LoVo (cell line): ENCODE measurements at places on chromosomes 6 and 20.

- no peak for DNase-seq
Measured at GRCh38 chr20:51029963-51030920, 7.3 kb upstream of the KCNG1 start.

DNA sequence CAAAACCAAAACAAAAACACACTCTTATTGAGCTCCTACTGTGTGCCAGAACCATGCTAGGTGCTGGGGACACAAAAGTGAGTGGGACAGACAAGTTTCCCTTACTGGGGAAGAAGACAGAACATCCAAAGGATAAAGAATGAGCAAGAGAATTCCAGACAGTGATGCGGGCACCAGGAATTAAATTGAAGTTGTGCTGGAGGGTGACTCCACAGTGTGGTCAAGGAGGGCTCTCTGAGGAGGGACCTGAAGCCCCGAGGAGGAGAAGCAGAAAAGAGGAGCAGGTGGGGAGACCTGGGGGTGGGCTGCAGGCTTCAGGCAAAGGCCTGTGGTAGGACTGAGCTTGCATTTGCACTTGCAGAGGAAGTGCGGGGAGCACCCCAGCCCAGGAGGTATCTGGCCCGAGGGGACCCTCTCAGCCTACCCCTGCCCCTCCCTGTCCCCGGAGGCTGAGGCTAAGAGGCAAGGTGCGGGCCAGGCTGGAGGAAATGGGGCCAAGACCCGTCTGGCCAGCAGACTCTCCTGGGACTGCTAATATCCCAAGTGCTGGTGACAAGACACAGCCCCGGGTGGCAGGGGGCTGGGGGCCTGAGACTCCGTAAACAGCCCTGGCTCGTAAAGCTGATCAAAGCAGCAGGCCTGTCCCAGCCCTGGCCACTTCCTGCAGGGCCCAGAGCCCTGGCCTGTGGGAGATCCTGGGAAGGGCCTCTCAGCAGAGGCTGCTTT, 57.1 kb downstream of the SNAI1 start:
- no peak for DNase-seq

- no peak for DNase-seq
Measured at GRCh38 chr6:44539701-44540355, 152.3 kb downstream of the CDC5L start.

GRCh38 chr20:43994486-43995100, 79.9 kb downstream of the TOX2 start:
- no peak for DNase-seq

- DNase-seq: no peak
Measured at GRCh38 chr20:62887152-62887859, 25.7 kb upstream of the TCFL5 start.

- DNase-seq: peak; percentile 49
Measured at GRCh38 chr6:79586548-79586947, 44.6 kb upstream of the SH3BGRL2 start.

DNA sequence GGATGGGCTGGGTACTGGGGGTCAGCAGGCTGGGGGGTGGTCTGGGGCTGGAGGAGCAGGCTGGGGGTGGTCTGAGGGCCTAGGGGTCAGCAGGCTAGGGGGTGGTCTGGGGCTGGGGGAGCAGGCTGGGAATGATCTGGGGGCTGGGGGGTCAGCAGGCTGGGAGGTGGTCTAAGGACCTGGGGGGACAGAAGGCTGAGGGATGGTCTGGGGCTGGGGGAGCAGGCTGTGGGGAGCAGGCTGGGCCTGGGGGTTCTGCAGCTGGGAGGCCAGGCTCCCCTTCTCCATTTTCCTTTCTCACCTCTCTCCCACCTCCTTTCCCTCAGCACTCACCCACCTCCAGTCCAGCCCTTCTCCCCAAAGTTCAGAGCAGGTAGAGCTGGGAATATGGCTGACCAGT, 114.2 kb downstream of the PSMB1 start:
- DNase-seq: no peak

DNA sequence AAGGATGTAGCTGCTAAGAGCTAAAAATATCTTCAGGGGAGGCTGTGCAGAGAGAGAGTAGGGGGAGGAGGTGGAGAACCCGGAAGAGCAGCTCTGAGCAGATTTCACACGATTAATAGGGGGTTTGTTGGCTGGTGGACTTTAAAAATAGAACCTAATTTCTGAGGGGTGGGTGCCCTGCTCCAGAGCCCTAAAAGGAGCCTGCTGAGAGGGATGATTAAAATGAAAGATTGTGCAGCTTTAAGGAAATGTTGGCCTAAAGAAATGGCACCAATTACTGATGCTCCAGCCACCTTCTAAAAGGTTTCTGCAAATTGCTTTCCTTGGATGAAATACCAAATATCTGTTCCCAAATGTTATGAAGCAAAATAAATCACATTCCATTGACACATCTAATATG, 202.8 kb upstream of the BTBD3 start:
- no peak for DNase-seq

- no peak for DNase-seq
Measured at GRCh38 chr6:140040396-140040795, 665.9 kb upstream of the CITED2 start.

- no peak for DNase-seq
Measured at GRCh38 chr6:56486681-56487080, 156.0 kb downstream of the DST start.

- DNase-seq: peak; percentile 39
Measured at GRCh38 chr6:155188707-155189496, 74.9 kb upstream of the CLDN20 start.
